NCI-H1105 treated with DMSO at 0.1 percent for 48 hours (cell line): ENCODE measurements at places on chromosomes 16 and 17.

GRCh38 chr17:7294614-7295153, at the start of gene YBX2:
Gene YBX2, minus strand, starts transcription at chr17:7294639. Its CDS starts 139 bp downstream, at chr17:7294500.
- peak; percentile 90 for DNase-seq

GRCh38 chr16:73713778-73714495, 582.7 kb upstream of the PSMD7 start:
- DNase-seq: peak; percentile 1

- no peak for DNase-seq
Measured at GRCh38 chr17:69417545-69418483, 3.3 kb downstream of the MAP2K6 start.

GRCh38 chr17:42835732-42836131, 2.5 kb downstream of the PSME3 start:
- DNase-seq: no peak

DNA sequence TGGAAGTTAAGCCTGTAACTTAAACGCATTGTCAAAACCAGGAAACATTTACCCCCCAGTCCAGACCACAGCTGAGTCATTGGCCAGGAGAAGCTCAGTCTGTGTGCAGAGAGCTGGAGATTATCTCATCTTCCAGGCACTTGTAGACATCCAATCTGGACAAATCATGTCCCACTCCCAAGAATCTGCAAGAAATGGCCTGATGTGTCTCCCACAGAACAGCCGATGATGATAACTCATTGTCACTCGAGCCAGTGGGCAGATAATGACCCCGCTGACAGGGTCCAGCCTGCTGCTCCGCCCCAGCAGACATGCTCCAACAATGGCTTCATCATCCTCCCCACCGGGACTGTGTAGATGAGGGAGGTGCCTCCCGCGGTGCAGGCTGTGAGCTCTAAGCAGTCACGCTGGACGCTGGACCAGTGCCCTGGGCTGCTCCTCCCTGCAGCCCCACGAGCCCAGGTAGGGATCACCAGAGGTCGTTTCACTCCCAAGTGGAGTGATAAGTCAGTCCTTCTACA, 322.5 kb downstream of the C16orf95 start:
- no peak for DNase-seq

DNA sequence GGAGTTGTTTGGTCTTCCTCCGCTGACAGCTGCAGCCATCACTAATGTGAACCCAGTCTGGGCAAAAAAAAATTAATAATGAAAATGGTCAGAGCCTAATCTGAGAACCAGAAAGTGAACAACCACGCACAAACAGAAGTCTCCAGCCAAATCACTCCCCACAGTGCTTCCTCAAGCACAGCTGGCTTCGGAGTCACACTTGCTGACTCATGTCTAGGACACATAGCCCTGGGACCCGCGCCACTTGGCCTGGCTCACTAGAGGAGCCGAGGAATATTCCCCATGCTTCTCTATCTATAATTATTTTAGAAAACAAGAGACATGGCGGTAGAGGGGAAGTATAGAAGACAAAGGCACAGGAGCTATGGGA, 109.1 kb downstream of the ZFHX3 start:
- DNase-seq: no peak

GRCh38 chr16:70298988-70299938, at the start of gene DDX19B:
Gene DDX19B, plus strand, starts transcription at chr16:70299186. Its CDS starts 112 bp downstream, at chr16:70299298.
- DNase-seq: peak; percentile 54

DNA sequence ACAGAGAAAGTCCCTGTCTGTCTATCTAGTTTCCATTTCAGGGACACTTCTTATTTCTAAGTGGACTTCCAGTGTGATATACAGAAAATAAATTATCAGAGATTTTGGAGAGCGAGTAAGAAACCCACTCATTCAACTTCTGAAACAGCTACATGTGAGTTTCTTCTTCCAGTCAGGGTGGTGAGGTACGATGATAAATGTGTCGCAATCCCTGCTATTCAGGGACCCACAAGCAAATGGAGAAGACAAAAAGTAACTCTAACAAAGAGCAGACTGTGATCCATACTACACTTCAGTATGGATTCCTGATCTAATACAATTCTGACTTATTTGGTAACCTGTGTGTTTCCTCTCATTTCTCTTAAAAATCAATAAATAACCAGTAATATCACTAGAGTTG, 16.8 kb downstream of the CNTNAP4 start:
- no peak for DNase-seq

GRCh38 chr16:64878940-64879339, 242.9 kb downstream of the CDH11 start:
- DNase-seq: no peak

GRCh38 chr17:56652628-56653027, 59.1 kb downstream of the NOG start:
- no peak for DNase-seq

DNA sequence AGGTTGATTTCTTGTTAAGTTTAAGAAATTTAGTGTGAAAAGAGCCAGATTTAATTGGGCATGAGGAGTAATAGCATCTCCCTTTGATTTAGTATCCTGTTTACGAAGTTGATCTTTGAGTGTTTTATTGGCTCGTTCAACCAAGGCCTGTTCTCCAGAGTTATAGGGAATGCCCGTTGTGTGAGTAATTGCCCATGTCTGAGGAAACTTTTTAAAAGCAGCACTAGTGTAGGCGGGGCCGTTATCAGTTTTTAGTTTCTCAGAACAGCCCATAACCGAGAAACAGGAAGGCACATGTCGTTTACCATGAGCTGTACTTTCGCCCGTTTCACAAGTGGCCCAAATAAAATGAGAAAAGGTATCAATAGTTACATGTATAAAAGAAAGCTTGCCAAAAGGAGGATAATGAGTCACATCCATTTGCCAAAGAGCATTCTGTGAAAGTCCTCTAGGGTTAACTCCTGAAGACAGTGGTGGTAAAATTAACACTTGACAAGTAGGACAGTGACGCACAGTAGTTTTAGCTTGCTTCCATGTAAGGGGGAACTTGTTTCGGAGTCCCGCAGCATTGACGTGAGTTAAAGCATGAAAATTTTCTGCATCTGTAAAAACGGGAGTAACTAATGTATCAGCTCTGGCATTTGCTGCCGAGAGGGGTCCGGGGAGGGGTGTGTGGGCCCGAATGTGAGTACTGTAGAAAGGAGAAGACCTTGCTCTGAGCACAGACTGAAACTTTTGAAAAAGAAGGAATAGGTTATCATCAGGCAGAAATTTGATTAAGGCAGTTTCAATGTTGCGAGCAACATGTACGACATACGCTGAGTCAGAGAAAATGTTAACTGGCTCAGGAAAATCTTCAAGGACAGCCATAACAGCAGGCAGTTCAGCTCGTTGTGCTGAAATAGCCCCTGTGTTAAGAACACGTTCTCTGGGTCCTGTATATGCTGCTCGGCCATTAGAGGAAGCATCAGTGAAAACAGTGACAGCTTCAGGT, 18.5 kb upstream of the KCTD5 start:
- DNase-seq: no peak

DNA sequence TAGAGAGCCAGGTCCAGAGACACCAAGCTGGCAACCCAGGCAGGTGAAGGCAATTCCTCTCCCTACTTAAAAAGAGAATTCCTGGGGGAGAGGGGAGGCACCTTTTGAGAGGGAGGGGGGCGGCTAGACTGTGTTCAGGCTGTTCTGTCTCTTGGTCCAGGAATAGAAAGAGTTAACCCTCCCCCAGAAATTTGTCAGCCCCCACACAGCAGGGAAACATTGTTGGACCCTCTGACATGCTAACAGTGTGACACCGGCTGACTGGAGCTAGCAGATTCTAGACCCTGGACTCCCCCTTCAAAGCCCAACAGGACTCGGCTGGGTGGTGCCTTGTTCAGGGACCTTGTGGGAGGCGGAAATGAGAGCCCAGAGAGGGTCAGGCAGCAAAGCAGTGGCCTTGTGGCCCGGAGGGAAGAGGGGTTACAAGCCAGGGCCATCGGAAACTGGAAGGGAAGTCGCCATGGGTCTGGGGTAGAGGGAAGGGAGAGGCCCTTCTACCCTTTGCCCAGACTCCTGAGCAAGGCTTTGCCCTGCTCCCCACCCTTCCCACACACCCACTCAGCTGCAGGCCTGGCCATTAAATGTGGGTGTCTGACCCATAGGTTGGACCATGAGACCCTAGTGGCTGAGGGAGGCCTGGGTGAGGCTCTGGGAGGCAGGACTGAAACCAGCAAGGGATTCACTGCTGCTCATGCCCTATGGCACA, 44.6 kb downstream of the RAI1 start:
- no peak for DNase-seq

- no peak for DNase-seq
Measured at GRCh38 chr16:19132898-19133297, 19.1 kb downstream of the ITPRIPL2 start.

DNA sequence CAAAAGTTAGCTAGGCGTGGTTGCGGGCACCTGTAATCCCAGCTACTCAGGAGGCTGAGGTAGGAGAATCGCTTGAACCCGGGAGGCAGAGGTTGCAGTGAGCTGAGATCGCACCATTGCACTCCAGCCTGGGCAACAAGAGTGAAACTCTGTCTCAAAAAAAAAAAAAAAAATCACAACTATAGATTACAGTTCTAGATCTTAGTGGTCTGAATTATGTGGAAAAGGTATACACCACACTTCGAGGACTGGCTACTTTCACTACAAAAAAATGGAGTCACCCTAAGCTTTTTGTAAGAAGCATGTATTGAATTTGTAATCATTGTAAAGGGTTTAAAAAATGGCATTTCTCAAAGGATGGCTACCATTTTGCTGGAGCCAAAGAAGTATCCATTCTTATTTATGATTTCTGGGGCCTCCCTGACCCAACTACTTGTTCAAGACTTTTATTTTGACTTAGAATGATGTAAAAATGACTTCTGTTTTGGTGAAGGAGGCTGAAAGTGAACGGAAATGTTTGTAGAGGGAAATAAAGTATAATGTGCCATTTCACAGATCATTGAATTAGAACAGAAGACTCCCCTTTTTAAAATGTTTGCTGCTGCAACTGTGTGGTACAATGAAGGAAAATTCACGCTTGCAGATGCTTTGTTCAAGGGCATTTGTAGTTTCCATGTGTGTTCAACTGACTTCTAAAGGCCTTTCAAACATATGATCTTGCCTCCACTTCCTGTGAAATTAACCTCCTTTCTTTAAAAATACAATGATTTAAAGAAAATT, 37.1 kb upstream of the NOL11 start:
- DNase-seq: no peak

GRCh38 chr16:9823510-9823909, 358.7 kb downstream of the GRIN2A start:
- no peak for DNase-seq

- no peak for DNase-seq
Measured at GRCh38 chr17:61425682-61426481, 26.2 kb downstream of the TBX2 start.

GRCh38 chr17:55289106-55289446, 24.3 kb downstream of the HLF start:
- DNase-seq: no peak

- DNase-seq: no peak
Measured at GRCh38 chr16:59748531-59748930, 1014.4 kb upstream of the GOT2 start.

DNA sequence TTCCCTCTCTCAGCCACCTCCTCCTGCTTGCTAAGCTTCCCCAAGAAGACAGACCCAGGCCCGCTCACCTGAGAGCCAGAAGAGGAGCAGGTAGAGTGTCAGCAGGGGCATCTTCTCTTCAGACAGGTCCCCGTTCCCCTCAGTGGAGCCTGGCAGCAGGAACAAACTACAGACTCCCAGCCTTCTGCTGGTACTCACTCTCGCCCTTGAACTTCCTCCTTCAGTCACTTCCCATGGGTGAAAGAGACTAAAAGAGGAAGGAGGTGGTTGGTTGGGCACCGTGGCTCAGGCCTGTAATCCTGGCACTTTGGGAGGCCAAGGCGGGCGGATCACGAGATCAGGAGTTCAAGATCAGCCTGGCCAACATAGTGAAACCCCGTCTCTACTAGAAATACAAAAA, at the start of gene CD300LF:
TSS of gene CD300LF (minus strand) at position 168 of the 400 bp plus-strand sequence. CDS start at position 111, 57 bp downstream.
- no peak for DNase-seq

DNA sequence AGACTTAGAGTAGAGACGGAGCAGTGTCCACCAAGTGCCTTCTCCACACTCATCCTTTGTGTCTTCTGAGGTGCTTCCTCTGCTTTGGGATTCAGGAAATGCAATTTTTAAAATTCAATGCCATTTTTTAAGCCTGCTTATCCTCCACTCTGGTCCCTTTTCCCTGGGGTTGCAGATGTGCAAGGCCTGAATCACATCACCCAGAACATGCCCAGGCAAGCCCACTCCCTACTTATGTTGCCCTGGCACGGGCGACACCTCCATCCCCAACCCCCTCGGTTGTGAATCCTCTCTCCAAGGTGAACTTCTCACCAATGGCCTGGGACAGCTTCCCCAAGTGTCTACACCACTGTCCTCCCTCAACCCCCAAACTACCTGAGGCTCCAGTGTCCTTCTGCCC, 116.2 kb downstream of the C17orf67 start:
- DNase-seq: no peak

GRCh38 chr16:56864960-56865359, at the start of gene SLC12A3:
Gene SLC12A3, plus strand, starts transcription at chr16:56865207. Its CDS starts 29 bp downstream, at chr16:56865236.
- DNase-seq: no peak

- no peak for DNase-seq
Measured at GRCh38 chr17:74773871-74774286, 2.3 kb downstream of the NAT9 start.

- no peak for DNase-seq
Measured at GRCh38 chr16:83887564-83887963, 11.4 kb upstream of the MLYCD start.

GRCh38 chr16:78619811-78620210, 520.4 kb downstream of the WWOX start:
- DNase-seq: no peak

GRCh38 chr16:723695-724094, 2.5 kb downstream of the CCDC78 start:
- no peak for DNase-seq

- no peak for DNase-seq
Measured at GRCh38 chr17:1880851-1881630, 51.2 kb downstream of the RPA1 start.

DNA sequence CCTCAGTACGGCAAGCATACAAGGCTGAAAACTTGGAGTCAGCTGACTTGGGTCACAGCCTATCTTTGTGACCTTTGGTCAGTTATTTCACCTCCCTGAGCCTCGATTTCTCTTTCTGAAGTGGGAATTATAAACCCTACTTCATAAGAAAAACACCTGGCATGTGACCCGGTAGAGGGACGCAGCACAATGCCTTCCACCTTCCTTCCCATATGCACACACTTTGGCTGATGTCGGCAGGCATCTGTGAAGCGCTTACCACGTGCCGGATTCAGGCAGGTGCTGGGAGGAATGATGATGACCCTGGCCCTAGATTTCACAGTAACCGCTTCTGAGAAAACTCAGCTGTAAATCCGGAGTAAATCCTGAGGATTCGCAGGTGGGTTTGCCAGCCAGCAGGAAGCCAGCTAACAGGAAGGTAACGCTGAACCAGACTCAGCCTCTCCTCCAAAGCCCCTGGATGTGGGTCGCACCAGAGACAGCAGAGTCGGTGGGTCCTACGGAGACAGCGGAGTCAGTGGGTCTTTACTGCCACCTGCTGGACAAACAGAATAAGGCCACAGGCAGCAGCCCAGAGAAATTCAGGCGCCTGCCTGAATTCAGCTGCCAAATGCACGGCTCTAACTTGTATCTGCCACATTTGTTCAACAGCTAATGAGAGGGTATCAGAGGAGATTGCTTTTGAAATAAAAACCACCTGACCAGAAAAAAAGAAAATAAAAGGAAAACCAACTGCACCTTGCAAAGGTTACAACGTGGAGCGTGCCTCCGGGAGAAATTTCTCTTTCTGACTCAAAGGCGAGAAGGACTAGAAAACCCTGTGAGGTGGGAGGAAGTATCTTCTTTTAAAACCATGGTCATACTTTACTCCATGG, 16.6 kb downstream of the COPRS start:
- DNase-seq: peak; percentile 79

GRCh38 chr17:4490109-4490591, 8.5 kb upstream of the SPNS2 start:
- no peak for DNase-seq
